ENCODE measurements at places on chromosomes 1 and 21.

GRCh38 chr1:32977546-32978087 is 13.0 kb upstream of the RNF19B start:
- DNase-seq, result no peak

- peak; percentile 53 for DNase-seq
Observed at GRCh38 chr1:47818682-47819573, 178.3 kb downstream of the TRABD2B start.

GRCh38 chr1:2834146-2834475 is 32.6 kb upstream of the TTC34 start:
- DNase-seq, result no peak

DNA sequence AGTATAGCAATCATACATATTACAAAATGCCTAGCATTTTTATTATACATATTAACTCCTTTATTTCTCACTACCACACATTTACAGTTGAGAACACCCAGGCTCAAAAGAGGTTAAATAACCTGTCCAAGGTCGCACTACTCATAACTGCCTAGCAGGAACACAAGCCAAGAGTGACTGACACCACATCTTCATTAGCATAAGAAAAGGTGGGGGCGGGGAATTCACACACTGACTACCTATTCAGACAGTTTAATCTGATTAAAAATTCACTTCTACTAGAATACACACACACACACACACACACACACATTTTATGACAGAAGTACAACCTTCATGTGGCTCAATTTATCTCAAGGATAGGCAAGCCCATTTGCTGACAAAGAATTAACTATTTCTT is 77.8 kb upstream of the CACHD1 start:
- no peak for DNase-seq

DNA sequence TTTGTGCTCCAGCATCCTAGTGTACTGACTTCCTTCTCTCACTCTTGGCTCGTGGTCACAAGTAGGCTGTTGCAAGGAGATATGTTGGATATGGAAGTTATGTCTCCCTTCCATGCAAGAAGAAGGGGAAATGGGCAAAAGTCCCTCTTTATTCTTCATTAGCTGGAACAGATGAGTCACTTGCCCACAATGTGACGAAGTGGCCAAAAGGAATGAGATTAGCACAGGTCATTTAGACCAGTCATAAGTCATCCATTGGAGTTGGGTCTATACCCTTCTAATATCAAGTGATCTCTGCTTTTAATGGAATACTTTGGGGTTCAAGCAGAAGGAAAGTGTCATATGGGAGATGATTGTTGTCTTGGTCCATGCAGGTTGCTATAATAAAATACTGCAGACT is 91.2 kb upstream of the NGF start:
- peak; percentile 53 for DNase-seq

DNA sequence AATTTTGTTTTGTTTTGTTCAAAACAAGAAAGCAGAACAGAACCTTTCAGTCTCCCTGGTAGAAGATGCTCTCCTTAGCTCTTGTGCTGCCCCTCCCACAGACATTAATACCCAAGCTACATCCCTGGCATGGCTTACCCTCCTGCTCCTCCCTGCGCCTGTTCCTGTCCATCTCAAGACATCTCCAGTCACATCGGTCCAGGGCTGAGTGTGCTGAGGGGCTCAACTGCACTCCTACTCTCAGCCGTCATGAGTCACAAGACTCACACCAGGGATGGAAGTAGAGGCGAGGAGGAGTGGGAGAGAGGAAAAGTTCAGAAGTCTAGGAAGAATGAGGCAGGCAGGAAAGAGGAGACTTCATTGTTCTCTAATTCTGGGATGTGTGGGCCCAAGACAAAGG is 9.2 kb upstream of the TACSTD2 start:
- no peak for DNase-seq

- DNase-seq, result no peak
Observed at GRCh38 chr1:90879281-90879680, 142.6 kb downstream of the ZNF644 start.

GRCh38 chr1:205495237-205495823 is 9.1 kb upstream of the CDK18 start:
- DNase-seq, result no peak

All from stromal cell of bone marrow (primary cell).